CD4-positive, alpha-beta T cell treated with Interleukin-6 for 4 hours (primary cell): ENCODE measurements at places on chromosomes 1 and 21.

DNA sequence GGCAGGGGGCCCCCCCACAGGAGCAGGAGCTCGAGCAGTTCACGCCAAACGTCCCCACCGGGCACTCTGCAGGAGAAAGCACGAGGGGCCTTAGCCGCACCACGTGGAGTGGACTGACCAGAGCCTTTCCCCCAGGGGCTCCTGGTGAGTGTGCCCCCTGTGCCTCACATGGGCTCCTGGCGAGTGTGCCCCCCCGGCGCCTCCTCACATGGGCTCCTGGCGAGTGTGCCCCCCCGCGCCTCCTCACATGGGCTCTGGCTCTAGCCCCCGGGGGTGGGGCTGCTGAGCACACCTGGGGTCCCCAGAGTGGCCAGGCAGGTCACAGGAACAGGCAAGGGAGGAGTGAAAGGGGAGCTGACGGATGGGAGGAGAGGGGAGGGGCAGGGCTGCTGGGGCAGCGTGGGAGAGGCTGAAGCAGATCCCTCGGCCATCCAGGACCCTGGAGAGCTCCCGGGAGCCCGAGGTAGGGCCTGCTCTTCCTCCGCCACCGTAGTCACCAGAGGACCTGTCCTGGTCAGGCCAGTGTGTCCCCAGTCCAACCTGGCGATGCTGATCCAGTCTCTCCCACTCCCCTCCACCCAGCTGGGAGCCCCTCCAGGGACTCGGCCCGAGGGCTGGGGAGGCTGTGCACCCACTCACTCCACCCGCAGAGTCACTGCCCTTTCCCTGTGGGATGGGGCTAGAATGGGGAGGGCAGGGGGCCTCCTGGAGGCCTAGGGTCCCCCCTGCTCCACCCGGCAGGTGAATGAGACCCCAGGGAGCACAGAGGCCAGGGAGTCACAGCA is 47.6 kb downstream of the ARHGEF16 start:
- DNase-seq = peak; percentile 55

- no peak for DNase-seq
These were observed 131.1 kb upstream of the WNT4 start for GRCh38 chr1:22273686-22274681.

GRCh38 chr1:170215072-170215885 is 69.5 kb downstream of the NTMT2 start:
- no peak for DNase-seq

DNA sequence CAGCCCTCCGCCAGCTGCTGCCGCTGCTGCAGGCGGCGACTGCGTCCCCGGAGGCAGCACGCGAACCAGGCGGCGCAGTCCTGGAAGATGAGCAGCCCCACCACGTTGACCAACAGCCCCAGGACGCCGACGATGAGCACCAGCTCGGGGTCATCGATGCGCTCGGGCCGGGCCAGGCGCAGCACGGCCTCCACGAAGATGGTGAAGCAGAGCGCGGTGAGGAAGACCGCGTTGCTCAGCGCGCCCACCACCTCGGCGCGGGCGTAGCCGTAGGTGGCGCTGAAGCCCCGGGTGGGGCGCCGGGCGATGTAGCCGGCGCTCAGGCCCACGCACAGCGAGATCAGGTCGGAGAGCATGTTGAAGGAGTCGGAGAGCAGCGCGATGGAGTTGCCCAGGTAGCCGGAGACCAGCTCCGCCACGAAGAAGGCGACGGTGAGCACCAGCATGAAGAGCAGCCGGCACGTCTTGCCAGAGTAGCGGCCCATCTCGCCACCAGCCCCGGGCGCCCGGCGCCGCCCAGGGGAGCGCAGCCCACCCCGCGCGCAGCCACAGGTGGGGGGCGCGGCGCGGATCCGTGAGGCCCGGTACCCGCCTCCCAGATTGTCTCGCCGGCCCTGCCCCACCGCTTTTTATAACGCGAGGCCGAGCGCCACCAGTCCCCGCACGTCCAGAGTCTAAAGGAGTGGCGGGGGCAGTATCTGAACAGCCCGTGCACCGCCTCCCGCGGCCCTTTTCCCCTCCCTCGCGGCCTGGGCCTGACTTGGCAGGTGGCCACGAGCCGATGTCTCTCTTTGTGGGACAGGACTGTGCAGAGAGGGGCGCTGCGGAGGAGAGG is at the start of gene SLC30A10:
Gene SLC30A10 (minus strand): TSS at position 602 of the 835 bp plus-strand sequence. CDS start 117 bp downstream, at position 485.
- DNase-seq = no peak

- DNase-seq = no peak
These were observed 12.4 kb upstream of the GPR61 start for GRCh38 chr1:109527098-109527811.

DNA sequence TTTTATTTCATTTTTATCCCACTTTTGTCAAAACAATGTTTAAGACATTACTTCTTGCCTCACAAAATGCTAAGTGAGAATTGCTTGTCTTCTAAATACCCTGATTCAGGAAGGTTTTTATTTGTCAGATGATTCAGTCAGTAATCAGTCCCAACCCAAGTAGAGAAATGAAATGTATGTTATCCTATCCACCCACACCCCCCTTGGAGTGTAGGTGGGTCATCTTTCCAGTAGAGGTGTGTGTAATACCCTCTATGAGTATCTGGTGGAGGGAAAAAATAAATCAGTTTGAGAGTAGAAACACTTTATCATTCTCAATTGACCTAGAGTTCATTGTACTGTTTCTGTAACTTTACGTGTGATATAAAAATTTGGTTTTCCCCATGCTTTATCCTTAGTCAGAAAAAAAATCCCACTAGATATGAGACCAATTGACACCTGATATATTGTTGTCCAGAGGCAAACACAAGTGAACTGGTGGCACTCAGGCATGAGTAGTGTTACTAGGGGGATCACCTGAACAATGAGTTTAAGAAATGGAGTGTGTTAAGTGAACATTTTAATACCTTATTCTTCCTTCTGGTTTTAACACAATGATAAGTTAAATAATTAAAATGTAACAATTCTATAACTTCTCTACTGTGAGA is 153.8 kb upstream of the C1orf105 start:
- no peak for DNase-seq

DNA sequence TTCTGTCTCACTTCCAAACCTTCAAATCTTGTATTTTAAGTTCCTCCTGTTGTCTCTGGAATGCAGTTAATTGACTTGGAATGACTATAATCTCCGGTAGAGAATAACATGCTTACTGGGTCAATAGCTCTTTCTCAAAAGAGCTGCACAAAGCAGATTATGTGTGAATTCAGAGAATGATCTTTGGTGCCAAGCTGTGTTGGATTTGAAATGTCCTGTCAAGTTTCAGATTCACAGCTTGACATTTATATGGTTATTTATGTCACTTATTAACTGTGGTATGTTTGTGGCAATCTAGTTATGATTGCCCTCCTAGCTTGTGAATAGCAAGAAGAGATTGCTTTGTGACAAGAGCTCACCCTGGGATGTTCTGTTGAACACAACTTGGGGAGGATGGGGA is 128.3 kb upstream of the KCNE2 start:
- no peak for DNase-seq

GRCh38 chr1:10979483-10979920 is 33.0 kb upstream of the TARDBP start:
- DNase-seq = no peak

DNA sequence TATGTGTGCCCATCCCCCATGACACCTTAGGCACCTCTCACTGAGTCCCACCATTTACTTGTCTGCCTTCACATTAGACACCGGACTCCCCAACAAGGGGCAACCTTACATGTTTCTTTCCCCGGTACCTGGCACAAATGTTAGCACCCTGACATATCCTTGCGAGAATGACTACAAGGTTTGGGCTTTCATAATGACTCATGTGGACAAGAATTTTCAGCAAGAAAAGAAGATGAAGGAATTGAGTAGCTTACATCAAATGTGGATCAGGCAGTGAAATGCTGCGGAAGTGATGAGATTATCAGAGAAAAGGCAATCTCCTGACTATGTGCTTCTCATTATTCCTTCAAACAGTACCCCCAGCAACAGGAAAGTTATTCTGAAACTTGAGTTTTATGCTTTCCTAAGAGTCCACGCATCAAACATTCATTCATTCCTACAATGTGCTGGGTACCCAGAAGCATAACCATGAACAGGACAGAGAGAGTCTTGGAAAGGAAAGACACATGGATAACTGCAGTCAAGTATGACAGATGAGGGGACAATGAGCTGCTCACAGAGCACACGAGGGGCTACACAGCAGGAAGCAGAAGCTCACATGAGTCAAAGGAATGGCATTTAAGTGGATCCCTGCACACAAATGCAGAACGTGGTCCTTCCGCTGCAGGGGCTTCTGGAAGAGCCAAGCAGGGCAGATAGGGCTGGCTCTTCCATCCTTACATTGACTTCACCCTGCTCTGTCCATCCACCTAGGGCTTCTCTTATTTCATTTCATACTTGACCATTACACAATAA is 112.1 kb downstream of the PCNX2 start:
- no peak for DNase-seq

- DNase-seq = no peak
These were observed 341.1 kb downstream of the PCP4 start for GRCh38 chr21:40208206-40208947.

- no peak for DNase-seq
These were observed 106.7 kb upstream of the CDC42BPA start for GRCh38 chr1:227424953-227425352.

GRCh38 chr1:85836736-85837135 is 128.5 kb upstream of the ZNHIT6 start:
- DNase-seq = no peak

DNA sequence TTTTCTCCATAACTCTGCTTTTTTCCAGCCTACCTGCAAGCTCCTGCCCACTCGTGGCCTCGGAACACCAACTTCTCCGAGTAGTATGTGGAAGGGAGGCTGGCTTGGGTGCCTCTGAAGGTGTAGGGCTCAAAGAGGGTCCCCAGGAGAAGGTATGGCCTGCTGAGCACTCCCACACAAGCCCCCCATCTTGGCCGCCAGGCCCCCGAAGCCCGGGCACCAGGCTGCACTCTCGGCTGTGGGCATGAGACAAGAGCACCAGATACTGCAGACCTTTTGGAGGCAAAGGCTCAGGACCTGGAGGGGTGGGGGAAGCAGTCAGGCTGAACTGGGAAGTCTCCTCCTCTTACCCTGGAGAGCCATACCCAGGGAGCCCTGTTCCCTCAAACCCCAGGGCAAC is 1.7 kb downstream of the ZNF692 start:
- DNase-seq = no peak
